Stimulated activated CD4-positive, alpha-beta T cell treated with anti-CD3 and anti-CD28 coated beads, Interleukin-1b, Interleukin-23, amount 100 ng/mL, for 1 hour (primary cell): ENCODE measurements at places on chromosomes 3 and 15.

DNA sequence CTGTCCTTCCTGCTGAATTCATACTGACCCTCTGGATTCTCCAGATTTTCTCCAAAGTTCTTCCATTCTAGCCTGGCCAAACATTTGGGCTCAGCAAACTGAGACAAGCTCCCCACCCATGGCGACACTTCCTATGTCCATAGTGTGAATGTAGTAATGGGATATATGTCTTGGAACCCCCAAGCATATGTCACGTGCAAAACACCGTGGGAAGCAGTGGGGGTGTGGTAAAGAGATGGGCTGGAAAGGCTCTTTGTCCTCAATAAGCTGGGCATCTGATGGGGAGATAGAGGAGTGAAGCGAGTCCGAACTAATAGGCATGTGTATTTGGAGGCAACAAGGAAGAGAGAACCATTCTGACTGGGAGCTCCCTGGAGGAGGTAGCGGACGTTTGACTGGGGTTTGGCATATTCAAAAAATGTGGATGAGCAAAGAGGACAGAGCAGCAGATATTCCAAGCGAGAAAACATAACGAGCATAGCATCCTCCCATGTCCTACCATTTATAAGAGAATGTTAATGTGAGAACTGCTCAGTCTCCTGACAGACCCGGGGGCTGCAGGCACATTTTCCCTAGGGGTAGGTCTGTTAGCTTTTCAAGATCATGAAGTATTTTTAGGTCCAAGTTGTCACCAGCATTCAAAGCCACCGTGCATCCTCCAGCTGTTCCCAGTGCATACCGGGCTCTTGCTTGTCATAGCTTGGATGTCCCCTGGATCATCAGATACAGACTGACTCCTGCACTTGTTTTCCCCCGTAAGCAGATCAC lies 25.6 kb downstream of the TPM1 start:
- DNase-seq: no peak

DNA sequence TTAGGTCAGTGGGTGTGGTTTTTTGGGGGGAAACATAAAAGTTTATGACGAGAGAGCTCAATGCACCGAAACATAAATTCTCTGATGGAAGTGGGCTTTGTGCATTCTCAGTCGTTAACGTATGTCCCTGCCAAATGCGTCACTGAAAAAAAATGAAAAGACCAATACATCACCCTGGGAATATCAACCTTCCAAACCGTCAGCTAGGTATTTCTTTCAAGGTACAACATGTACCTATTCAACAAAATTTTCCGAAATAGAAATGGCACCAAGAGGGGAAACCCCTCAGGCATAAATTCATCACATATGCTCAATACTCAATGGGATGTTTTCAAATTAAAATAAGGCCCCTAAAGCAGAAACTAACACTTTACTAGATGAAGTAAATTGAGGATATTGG lies 266.6 kb upstream of the SUCLG2 start:
- no peak for DNase-seq

DNA sequence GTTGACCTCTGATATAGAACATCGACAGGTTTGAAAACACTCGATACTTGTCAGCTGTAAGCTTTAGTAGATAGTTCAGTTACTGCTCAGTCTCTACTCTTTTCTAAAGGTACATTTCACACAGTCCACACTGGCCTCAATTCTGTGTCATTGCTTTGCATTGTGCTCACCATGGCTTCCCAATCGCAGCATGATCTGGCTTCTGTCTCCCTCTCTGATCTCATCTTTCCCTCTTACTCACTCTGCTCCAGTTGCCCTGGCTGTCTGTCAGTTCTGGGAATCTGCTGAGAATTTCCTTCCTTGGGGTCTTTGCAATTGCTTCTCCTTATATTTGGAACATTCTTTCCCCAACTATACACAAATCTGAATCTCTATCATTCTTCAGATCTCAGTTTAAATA lies 80.6 kb downstream of the GTF2E1 start:
- DNase-seq: no peak

DNA sequence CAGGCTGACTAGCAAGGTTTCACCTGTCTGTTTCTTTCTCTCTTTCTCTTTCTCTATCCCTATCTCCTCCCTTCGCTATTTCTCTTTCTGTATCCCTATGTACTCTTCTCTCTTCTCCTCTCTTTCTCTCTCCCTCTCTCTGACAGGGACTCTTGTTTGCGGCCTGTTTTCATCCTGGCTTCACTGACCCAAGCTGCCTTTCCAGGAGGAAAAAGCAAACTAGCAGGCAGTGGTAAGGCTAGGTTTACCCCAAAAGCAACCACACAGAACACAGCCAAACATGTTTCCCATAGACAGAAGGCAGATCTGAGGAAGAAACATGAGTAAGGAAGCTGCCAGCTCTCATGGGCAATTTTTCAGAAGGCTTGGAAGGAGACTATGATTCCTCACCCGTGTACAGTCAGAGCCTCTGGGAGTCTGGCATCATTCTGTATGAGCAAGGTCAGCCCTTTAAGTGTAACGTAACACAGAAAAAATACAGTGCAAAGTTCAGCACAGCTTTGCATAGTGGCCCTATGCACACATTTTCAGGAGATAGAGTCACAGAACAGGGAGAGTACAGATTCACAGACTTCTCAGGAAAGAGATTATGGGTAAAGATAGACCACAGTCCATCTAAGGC lies 61.0 kb downstream of the OCA2 start:
- DNase-seq: no peak

GRCh38 chr3:53231532-53232511 lies 24.0 kb downstream of the TKT start:
- no peak for DNase-seq

DNA sequence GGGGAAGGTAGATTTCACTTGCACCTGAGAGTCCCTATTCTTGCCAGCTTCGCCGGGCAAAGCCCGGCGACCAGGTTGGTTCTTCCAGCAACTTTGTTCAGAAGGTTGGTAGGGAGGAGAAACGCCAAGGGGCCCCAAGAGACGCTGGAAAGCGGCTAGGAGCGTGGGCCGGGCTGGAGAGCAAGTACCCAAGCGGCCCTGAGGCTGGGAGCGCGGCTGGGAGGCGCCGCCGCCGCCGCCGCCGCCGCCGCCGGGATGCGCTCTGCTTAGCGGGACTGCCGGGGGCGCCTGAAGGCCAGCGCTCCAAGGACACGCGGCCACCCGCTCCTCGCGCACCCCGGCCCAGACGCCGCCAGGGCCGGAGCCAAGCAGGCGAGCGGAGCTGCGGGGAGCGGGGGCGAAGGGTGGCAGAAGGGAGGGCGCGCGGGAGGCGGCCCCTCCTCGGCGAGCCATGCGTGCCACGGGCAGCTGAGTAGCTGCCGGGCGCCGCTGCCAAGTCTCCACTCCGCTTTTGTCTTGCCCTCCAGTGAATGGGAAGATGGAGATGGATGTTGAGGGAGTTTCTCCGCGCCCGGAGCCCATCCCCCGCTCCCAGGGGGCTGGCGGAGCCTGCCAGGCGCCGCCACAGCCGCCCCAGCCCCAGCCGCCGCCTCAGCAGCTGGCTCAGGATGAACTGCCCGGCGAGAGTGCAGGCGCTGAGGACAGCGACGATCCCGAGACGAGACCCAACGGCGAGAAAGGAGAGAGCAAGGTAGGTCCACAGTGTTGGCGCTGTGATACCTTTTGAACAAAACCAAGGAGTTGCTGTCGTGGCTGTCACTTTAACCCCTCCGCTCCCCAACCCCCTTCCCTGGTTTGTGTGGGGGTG lies 227.4 kb upstream of the AZI2 start:
- no peak for DNase-seq
